ENCODE measurements at places on chromosomes 2 and 18. TPM values are rescaled to one million over a fixed set of nuclear protein-coding genes. Genes with fewer than 3 reads are reported as not detected.

DNA sequence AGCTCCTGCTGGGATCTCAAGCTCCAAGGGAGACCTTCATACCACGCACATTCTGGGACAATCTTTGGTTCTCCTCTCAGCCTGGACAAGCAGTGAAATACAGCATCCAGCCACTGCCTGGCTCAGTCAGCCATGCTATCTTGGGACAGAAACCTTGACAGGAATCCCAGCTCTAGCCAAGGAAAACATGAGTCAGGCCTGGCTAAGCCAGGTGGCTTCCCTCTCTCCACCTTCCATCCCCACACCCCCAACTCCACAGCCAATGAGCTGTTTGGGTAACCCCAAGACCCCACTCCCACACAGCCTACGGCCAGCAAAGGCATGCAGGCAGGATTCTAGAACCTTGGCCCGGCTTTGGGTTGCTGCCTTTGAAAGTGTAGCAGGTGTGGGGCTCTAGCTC lies 64.9 kb downstream of the MCFD2 start:
- DNase-seq: no peak
- no peak overlapping the region for H3K27ac ChIP-seq
- no peaks in the 10 kb centered on the region for H3K36me3 ChIP-seq
- peaks cover 13% of the 10 kb centered on the region for H3K27me3 ChIP-seq
- H3K4me3 ChIP-seq: no peak overlapping the region

Gene PLCD4
- total RNA-seq: 0.23 TPM

- no peaks in the 10 kb centered on the region for H3K27me3 ChIP-seq
- peaks cover 44% of the 10 kb centered on the region for H3K36me3 ChIP-seq
- H3K4me3 ChIP-seq: no peak overlapping the region
- no peak overlapping the region for H3K27ac ChIP-seq
- no peak for DNase-seq
Observed at GRCh38 chr18:36035253-36035652, 32.1 kb downstream of the RPRD1A start.

DNA sequence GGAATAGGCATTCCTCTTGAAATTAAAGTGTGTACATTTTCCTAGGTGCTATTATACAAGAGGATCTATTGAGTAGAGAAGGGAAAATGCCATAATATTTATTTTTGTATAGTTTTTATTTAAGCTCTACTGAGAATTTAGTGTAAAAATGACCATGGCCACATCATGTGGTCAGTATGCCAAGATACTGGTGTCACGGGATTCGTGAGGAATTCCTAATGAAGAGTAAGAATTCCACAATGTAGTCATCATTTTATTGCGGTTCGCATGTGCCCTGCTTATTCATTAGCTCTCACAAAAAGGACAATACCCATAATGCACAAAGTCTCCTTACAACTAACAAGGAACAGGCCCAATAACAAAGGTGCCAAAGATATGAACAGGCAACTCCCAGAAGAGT lies 39.3 kb upstream of the PARD3B start:
- no peak overlapping the region for H3K4me3 ChIP-seq
- no peak for DNase-seq
- H3K27ac ChIP-seq: no peak overlapping the region
- H3K27me3 ChIP-seq: peaks cover 7% of the 10 kb centered on the region
- no peaks in the 10 kb centered on the region for H3K4me1 ChIP-seq

DNA sequence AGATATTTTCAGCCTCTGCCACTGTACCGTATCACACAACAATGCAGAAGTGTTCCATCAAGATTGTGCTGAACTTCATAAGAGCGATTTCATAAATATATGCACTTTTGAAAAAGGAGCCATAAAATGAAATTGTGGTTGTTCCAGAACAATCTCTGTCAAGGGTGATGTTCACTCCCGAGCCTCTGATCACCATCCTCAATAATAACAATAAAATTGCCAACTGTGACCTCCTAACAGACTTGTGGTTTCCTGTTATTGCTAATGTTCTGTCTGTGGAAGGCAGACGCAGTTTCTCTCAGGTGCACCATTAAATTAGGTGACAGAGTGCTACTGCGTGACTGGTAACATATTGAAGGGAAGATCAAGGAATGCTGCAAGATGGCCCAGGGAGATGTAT lies 383.7 kb downstream of the SOCS6 start:
- DNase-seq: no peak
- no peaks in the 10 kb centered on the region for H3K27me3 ChIP-seq
- H3K36me3 ChIP-seq: peaks cover 5% of the 10 kb centered on the region
- no peak overlapping the region for H3K27ac ChIP-seq

Gene RTP5
- total RNA-seq: 0.30 TPM

Data from activated T-helper 2 cell treated with anti-CD3 and anti-CD28 coated beads, Interferon-gamma antibody, Interleukin-2, Interleukin-4, amounts not matched to agents 10 μg/mL and 5 μg/mL and 100 μg/mL, durations not matched to agents 14 hours and 24 hours and 36 hours (primary cell).